ENCODE measurements at places on chromosomes 7 and 10.

DNA sequence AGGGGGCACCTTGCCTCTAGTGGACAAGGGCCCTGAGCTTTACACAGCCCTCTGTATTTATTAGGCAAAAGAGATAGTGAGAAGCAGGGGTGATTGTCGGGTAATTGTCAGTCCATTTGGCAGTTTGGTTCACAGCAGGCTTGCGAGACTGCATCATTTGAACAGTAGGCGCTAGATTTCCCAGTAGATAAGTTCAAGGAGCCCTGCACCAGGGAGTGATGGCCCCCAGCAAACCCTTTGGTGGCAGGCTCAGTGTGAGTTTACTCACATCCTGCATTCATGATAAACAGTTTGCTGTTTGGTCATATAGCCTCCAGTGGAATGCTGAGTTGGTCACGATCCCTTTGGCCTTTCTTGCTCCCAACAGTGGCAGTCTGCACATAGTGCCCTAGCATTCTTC lies 59.4 kb downstream of the MARCHF5 start:
- no peak for DNase-seq

DNA sequence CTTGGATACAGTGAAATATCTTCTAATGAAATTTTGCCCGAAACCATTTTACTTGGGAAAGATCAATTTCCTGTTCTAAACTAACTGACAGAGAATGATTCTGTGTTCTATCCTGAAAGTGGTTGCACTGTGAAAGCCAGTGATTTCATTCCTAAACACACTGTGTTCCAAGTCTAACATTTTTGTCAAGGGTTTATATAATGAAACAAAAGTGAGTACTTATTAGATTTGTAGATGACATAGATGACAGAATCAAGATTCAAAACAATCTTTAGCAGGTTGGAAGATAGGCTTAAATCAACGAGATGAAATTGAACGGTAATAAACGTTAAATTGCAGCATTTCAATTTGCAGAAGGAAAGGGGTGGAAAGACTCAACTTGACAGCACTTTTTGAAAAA lies 13.3 kb downstream of the KAT6B start:
- DNase-seq, result no peak

GRCh38 chr7:79182283-79182682 lies 271.2 kb downstream of the MAGI2 start:
- no peak for DNase-seq

DNA sequence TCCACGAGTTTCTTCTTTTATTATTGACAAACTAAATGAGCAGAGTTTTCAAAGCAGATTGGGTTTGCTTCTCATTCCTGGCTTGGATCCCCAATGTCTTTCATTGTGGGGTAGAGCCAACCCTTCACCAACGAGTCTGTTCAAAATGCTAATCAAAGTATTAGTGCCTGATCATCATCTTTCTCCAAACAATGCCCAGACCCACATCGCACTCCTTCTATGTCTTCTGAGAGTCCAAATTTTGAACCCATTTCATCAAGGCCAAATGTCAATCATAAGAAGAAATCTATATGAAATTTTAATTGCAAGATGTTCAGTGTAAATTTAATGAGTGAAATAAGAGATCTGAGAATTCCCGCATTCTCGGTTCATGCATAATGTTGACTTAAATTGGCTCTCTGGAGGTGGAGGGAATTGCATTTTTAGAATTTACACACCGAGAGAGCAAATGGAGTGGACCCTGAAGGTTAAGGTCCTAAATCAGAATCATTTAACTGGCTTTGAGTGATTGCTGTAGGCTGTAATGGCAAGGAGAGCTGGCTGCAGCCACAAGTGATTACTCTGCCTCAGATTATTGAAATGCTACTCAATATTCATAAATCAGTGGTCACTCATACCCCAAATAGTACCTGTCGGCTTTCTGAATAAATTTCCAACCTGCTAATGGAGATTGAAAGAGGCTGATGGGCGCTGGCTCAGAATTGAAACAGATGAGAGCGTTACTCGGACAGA lies 602.9 kb downstream of the TYW1 start:
- DNase-seq, result no peak

GRCh38 chr10:71989661-71990454 lies 25.7 kb downstream of the CHST3 start:
- no peak for DNase-seq

DNA sequence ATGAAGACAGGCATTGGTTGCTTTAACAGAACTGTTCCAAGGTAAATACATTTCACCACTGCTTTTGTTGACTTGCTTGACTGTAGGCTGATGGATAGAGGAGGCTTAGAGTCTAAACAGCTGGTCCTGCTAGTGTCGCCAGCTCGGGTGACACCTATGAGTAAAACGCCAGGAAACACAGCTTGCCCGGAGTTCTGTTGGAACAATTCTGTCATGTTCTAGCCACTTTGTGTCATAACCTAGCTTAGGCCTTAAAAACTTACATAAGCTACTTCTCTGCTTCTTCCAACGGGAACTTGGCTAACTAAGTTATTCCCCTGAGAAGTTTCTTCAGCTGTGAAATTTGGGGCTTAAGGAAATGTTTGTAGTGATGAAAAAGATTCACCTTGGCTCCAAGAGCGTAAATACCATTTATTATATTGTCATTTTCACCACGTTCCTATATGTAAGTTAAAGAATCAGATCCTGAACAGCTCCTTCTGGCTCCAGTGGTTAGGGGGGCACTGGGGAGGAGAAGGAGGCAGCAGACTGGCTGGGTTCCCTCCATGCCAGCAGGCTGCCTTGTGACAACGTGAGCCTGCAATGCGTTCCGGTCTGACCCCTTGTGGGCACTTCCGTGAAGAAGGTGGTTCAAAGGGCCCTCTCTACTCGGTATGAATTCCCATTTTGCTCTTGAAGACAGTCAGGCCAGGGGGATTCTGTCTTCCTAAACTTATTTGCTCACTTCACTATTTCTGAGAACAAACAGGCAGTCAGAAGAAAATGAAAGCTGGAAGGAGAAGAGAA lies 253.2 kb downstream of the BMPER start:
- DNase-seq, result no peak

- no peak for DNase-seq
Measured at GRCh38 chr10:46236941-46237681, 49.7 kb upstream of the ANTXRL start.

DNA sequence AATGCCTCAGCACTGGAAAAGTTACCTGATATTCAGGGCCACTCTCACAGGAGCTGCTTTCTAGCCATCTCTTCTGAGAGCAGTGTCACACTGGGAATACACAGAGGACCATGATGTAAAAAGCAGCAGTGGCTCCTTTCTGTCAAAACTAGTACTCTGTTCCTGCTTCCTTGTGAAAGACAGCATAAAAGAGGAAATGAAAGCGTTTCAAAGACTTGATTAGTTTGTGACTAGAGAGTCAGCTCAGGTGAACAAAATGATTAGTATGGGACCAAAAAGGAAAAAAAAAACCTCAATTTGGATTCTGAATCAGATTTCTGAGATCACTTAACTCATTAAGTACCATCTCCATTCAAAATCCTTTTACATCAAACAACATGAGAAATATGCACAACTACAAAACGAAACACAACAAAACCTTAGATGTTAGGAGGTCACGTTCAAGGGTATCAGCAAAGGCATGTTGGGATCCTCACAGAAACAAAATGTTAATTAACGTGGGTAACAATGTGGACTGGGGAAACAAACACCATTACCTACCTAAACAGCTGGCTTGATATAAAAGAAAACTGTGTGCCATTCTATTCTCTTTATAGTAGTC lies 103.7 kb downstream of the MACC1 start:
- DNase-seq, result no peak

- no peak for DNase-seq
Measured at GRCh38 chr7:101784292-101785127, 32.9 kb upstream of the CUX1 start.

GRCh38 chr10:118012952-118013525 lies 33.7 kb downstream of the RAB11FIP2 start:
- no peak for DNase-seq

GRCh38 chr10:4982764-4983226 lies 19.6 kb downstream of the AKR1C1 start:
- no peak for DNase-seq

All from anterior cingulate cortex (tissue), 58 donors.